ENCODE measurements at places on chromosomes 7 and 10.

DNA sequence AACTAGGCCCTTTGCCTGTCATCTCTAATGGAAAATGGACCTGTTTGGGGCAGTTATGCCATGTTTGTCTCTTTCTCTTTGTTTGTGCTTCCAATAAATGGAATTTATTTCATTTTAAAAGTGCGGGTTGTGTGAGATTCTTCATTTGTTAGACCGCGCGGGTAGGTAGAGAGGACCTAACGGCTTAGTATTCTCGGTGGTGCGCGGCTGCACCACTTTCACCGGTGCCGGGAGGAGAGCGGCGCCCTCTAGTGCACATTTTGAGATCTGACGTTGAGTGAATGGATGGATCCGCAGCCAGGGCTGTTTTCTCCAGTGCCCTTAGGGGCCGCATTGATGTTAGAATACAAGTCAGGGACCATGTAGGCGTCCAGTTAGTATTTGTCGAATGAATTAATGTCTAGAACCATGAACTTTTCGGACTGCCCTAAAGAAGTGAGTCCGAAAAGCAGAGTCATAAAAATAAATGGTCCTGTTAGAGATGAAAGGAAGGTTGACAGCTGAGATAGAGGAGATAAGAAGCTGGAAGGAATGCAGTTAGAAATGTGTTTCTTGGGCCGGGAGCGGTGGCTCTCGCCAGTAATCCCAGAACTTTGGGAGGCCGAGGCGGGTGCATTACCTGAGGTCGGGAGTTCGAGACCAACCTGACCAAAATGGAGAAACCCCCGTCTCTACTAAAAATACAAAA lies 29.3 kb upstream of the GIMAP8 start:
- peak; percentile 87 for DNase-seq

GRCh38 chr7:129925416-129926002 lies 27.3 kb downstream of the UBE2H start:
- no peak for DNase-seq

GRCh38 chr7:40658729-40659128 lies 523.9 kb downstream of the SUGCT start:
- no peak for DNase-seq

- DNase-seq, result no peak
Measured at GRCh38 chr7:92785923-92786322, 50.5 kb downstream of the CDK6 start.

Measured in activated CD4-positive, alpha-beta T cell treated with anti-CD3 and anti-CD28 coated beads, Interleukin-2, Interleukin-4, amounts not matched to agents 100 ng/mL and 50 ng/mL, durations not matched to agents 16 hours and 8 hours (primary cell).